ENCODE measurements at places on chromosomes 3 and 15.

- peak; percentile 3 for DNase-seq
Measured at GRCh38 chr15:80455668-80456442, 51.7 kb downstream of the ARNT2 start.

DNA sequence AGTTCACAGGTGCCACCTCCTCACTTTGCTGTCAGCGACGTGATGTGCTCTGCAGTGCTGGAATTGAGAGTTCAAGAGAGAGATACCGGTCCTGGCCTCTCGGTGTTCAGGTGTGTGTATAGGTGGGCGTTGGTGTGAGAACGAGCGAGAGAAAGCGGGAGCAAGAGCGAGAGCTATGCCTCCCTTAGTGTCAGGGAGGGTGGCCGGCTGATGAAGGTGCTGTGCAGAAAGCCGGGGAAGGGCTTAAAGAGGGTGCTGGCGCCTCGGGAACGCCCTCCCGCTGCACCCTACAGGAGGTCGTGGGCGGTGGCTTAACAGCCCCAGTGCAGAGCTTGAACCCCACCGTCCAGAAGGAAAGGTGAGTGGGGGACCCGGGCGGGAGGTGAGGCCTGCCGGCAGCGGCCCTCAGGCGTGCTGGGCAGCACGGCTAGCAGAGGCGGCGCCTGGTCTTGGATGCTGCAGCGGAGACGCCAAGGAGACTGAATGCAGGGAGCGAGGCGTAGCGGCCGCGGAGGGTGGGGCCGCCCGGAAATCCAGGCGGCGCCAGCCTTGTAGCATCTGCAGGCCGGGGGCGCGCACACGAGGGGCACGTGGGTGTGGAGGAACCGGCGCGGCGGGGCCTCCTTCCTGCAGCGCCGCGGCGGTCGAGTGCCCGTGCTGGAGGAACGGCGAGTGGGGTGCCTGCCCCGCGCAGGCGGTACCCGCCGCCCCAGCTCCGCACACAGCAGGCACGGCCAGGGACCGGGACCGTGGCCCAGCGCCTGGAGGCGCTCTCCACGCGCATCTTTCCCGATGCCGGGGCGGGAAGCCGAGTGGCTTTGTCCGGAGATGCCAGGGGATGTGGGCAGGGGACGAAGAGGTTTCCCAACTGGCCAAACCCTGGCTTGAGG, 246.8 kb upstream of the TOPAZ1 start:
- DNase-seq, result no peak

GRCh38 chr3:71520161-71521020, 63.1 kb downstream of the FOXP1 start:
- no peak for DNase-seq

DNA sequence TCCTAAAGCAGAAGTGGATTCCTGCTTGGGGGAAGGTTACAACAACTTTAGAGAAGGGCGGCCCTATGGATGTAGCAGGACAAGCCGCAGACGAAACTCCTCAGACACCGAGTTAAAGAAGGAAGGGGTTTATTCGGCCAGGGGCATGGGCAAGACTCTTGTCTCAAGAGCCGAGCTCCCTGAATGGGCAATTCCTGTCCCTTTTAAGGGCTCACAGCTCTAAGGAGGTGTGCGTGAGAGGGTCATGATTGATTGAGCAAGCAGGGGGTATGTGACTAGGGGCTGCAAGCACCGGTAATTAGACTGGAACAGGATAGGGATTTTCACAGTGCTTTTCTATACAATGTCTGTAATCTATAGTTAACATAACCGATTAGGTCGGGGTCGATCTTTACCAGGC, 879 bp upstream of the PDHB start:
- no peak for DNase-seq

- DNase-seq, result no peak
Measured at GRCh38 chr3:191314109-191314728, 15.0 kb upstream of the CCDC50 start.

Data from NCI-H187 treated with DMSO at 0.1 percent for 48 hours (cell line).